ENCODE measurements at places on chromosomes 1 and 21. TPM values are rescaled to one million over a fixed set of nuclear protein-coding genes. Genes with fewer than 3 reads are reported as not detected.

Gene EDARADD
- total RNA-seq = 1.8 TPM

Gene SEC16B
- total RNA-seq = 1.3 TPM

Gene RHCE
- total RNA-seq = 3.1 TPM

DNA sequence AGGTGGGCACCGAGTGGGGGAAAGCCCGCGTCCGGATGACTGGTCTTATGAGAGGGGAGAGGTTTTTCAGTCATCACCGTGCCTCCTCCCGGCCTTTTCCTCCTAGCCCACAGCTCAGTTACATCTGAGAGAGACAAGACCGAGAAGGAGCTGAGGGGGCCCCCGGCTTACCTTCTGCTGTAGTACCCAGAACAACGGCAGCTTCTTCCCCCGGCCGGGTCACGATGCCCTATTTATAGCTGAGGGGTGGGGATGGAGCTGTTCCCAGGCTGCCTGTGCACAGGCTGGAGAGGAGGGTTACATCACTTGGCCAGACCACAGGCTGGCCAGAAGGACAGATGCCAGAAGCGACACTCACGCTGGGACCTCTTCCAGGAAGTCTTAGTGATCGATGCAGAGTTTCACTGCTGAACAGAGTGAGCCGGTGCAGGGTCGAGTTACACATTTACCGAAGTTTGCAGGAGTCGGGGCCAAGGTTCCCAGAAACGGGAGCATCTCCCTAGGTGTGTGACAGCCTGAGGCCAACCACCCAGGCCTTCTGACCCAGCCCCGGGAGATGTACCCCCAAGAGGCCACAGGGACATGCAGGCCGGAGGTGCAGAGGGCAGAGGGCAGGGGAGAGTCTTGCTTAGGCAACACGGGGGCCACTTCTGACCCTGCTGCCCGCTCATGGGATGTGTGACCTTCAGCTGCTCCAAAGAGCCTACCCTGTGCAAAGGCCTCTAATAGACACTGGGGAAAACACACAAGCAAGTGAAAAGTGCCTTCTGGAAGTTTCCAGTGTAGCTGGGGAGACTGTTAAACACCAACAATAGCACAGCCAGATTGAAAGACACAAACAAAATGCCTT lies at the start of gene AGT:
Gene AGT (minus strand): TSS at position 208 of the 850 bp plus-strand sequence. CDS start 3,299 bp downstream, outside the sequence.
- DNase-seq = peak; percentile 87
- H3K4me1 ChIP-seq = no peaks in the 10 kb centered on the region
- no peak within 1 kb of the TSS for H3K27ac ChIP-seq

- peaks cover 14% of the 10 kb centered on the region for H3K4me1 ChIP-seq
- peak overlapping the region; percentile 68 for H3K27ac ChIP-seq
- H3K27me3 ChIP-seq = no peaks in the 10 kb centered on the region
- H3K4me3 ChIP-seq = no peak overlapping the region
Observed at GRCh38 chr1:234710381-234710780, 100.4 kb upstream of the IRF2BP2 start.

DNA sequence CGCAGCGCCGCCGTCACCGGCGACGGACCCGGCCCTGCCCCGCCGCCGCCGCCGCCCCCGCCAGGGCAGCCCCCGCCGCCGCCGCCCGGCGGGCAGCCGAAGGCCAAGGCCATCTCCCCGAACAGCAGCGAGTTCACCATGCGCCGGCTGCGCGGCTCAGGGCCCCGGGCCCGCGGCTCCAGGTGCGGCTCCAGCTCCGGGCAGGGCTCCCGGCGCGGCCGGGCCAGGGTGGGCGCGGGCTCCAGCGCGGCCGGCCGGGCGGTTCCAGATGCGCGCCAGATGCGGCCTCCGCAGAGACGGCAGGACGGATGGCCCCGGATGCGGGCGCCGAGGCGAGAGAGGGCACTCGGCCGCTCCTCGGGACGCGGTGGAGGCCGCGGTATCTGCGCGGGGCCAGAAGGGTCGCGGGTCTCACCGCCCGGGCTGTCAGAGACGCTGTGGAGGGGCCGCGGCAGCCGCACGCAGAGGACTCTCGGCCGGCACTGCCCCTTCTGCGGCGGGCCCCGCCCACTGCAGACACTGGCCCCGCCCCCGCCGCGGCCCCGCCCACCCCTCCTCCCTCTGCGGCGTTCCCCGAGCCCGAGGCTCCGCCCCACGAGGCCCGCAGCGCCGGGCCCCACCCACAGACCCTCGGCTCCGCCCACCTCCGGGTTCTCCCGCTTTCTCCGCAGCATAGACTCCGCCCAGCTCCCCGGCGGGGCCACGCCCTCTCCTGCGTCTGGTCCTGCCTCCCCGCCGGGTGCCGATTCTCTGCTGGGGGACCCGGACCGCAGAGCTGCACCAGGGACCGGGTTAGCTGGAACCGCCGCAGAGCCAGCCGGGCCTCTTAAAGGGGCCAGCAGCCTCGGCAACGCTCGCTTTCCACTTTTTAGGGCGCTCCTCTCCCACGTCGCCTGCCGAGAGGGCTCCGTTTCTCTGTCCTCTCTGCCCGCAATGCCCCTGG lies at the start of gene IFFO2:
Gene IFFO2 (minus strand): TSS at position 484 of the 943 bp plus-strand sequence. CDS start 344 bp downstream, at position 140.
- H3K4me1 ChIP-seq = peaks cover 9% of the 10 kb centered on the region
- peak within 1 kb of the TSS; percentile 83 for H3K4me3 ChIP-seq
- H3K36me3 ChIP-seq = no peaks in the 10 kb centered on the region
- peak within 1 kb of the TSS; percentile 55 for H3K27ac ChIP-seq

GRCh38 chr1:9352377-9353134 lies 59.9 kb downstream of the SPSB1 start:
- H3K36me3 ChIP-seq = peaks cover 12% of the 10 kb centered on the region
- no peak overlapping the region for H3K27ac ChIP-seq
- no peak overlapping the region for H3K4me3 ChIP-seq

- no peaks in the 10 kb centered on the region for H3K27me3 ChIP-seq
- no peaks in the 10 kb centered on the region for H3K4me1 ChIP-seq
- H3K27ac ChIP-seq = no peak overlapping the region
- H3K36me3 ChIP-seq = no peaks in the 10 kb centered on the region
Observed at GRCh38 chr1:30721812-30722537, 1.4 kb downstream of the MATN1 start.

DNA sequence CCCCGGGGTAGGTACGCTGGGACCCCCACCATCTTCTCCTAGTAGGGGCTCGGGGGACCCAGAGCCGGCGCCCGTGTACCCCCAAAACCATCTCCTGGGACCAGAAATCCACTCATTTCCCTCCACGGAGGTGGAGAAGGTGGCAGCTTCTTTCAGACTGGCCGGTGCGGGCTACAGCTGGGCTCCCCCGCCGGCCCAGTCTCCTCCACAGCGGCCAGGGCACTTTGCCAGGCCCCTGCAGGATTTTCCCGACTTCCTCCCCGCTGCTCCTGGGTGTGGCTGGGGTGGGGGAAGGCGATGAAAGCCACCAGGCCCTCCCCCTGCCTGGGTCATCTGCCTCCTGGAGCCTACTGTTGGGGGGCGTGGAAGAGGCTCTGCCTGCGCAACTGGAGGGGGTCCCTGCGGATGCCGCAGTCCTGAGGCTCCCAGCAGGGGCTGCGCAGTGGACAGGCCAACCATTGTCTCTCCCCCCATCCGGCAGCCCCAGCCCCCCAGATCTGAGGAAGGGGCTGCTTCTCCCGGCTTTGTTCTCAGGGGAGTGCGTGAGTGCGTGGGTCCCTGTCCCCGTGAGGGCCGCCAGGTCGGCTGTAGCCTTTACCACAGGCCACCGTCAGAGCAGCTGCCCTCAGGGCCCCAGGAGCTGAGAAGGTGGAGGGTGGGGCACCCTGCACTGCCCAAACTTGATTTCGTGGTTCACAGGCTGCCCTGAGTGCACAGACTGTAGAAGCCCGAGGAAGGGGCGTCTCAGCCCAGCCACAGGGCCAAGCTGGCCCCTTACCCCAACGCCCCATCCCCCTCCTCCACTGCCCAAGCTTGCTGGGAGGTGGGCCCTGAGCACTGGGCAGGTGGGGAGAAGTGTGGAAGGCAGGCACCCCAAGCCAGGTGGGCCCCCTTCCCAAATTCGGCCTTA lies 1.3 kb downstream of the AGRN start:
- H3K27me3 ChIP-seq = no peaks in the 10 kb centered on the region
- H3K4me3 ChIP-seq = peak overlapping the region; percentile 17
- peaks cover 35% of the 10 kb centered on the region for H3K4me1 ChIP-seq
- no peaks in the 10 kb centered on the region for H3K36me3 ChIP-seq

DNA sequence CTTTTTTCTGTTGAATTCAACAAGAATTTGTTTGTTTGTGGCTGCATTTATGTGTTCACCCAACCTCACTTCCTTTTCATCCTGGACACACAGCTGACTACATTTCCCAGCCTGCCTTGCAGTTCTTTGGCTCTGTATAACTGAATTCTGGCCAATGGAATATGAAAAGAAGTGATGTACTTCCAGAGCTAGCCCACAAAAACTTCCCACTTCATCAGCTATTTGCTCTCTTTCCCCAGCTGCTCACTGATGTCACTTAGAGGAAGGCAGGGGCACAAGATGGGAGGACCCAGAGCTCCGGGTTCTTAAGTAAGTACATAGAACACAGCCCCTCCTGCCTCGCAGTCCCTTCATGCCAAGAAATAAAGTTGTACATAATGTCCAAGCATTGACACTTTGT lies 235.0 kb upstream of the FGGY start:
- H3K4me3 ChIP-seq = no peak overlapping the region
- H3K27ac ChIP-seq = no peak overlapping the region
- H3K36me3 ChIP-seq = no peaks in the 10 kb centered on the region
- peak; percentile 99 for DNase-seq
- H3K27me3 ChIP-seq = no peaks in the 10 kb centered on the region

All from lung (tissue), 17 donors.